ENCODE measurements at places on chromosomes 3 and 15.
A peak's percentile ranks its signal among the peaks of the same experiment; 100 is the strongest.

DNA sequence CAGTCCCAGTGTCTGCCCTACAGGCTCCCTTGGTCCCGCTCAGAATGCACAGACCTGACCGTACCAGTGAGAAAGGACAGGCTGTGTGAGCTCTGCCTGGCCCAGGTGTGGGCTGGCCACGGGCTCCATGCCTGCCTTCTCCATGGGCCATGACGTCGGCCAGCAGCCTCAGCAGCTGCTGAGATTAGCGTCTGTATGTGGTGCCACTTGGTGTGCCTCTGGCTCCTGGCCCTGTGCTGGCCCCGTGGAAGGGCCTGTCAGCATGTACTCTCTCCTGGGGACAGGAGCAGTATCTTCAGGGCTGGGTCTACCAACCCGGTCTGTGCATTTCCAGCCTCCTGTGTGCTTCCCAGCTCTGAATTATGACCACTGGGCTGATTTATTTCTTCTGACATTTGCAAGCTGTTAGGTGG is 25.7 kb downstream of the KLF13 start:
- no peak for DNase-seq

- DNase-seq = no peak
Measured at GRCh38 chr3:118476885-118477618, 557.6 kb downstream of the IGSF11 start.

DNA sequence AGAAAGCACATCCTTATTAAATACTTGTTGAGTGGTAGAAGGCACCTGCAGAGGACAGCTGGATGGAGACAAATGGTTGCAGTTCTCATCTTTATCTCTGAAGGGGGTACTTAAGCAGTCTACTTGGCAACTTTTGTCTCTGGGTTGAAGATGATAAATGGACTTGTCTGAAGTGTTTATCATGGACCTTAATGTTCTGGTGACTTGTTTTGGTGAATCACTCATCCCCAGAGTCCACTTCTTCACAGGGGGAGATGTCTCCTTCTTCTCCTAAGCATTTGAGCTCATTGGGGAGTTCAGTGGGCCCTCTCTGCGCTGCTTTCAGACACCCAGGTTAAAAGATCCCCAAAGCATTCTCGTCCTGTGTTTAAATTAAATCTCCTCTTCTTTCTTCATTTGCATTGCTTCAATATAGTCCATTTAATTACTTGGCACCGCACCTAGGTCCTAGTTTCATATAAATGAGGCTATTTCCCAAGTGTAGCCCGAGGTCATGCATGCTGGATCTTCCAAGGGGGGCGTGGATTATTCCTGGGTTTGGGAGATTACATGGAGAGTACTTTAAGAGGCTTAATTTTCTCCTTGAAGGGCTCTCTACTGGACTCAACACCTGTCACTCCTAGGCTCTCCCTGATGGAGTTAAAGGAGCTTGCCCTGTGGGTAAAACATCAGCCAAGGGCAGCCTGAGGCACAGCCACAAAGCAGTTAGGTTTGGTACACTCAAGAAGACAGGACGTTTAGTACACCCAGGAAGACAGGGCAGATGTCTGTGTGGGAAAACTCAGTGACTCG is 239.3 kb upstream of the C2CD4B start:
- DNase-seq = no peak

DNA sequence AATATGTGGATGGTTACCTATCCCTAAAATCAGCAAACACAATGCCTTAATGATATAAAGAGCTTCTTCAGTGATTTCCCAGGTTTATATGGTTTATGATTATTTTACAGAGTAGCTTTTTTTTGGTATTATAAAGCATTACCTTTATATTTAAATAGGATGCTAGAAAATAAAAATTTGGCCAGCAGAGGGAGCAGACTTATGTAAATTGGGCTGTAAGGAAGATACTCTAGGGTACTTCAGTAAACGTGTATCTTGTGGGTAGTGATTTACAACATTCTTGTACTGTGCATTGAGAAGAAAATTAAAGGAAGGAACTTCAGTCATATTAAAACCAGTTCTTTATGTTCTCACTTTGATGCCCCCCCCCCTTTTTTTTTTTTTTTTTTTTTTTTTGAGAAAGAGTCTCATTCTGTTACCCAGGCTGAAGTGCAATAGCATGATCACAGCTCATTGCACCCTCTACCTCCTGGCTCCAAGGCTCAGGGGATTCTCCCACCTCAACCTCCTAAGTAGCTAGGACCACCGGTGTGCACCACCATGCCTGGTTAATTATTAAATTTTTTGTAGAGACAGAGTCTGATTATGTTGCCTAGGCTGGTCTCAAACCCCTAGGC is 167.9 kb downstream of the BBX start:
- DNase-seq = peak; percentile 54

- no peak for DNase-seq
Measured at GRCh38 chr3:155958676-155959075, 88.2 kb downstream of the GMPS start.

DNA sequence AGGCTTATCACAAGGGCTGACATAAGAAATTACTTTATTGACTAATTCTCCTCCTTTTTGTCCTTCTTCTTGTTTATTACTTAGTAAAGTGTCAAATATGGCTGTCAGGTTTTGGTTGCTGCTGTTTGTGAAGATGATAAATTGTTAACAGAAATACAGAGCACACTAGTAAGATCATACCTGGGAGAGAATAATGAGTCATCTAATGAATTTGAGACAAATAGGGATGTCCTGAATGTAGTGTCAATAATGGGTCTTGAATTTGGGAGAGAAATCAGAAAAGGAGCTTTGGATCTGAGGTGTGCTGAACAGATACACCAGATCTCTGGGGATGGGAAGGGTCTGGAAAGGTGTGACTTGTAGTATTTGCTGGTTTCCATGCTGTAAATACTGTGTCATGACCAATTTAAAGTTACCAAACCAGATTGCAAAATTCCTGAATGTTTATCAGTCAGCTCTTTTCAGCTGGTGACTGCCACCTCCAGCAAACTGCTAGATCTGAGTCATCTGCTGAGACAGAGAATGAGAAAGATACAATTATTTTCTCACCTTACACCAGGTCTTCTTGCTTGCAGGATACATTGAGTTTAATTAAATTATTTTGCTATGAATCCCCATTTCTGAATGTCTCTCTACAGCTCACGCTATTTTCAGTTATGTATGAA is 76.7 kb upstream of the SATB1 start:
- no peak for DNase-seq

- no peak for DNase-seq
Measured at GRCh38 chr3:138271189-138271794, 58.4 kb downstream of the NME9 start.

- DNase-seq = no peak
Measured at GRCh38 chr3:67288466-67289106, 290.5 kb downstream of the KBTBD8 start.

DNA sequence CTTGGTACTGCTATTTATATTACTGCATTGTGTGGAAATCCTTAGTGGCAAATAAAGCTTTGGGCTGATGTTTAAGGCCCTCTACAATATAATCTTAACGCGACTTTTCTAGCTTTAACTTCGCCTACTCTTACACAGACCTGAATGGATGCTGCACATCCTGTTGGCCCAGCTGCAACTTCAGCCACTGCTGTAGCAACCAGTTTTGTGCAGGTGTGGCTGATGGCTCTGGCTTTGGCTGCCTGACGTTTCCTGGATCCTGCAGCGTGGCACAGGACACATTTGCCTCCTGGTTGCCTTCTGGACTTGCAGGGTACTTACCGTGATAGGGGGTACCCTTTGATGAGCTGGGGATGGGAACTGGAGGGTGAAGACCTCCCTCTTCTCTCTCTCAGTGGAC is 20.2 kb upstream of the ERICH6 start:
- no peak for DNase-seq

- DNase-seq = no peak
Measured at GRCh38 chr15:67134067-67134838, 68.9 kb downstream of the SMAD3 start.

- DNase-seq = peak; percentile 83
Measured at GRCh38 chr15:68210821-68211655, 5.9 kb upstream of the CALML4 start.

Data from hippocampal formation (tissue), 2 donors.